ENCODE measurements at places on chromosomes 1 and 21.

- DNase-seq = no peak
These were observed 95.2 kb downstream of the KIF14 start for GRCh38 chr1:200525090-200525987.

GRCh38 chr1:73722055-73722454 lies 475.9 kb downstream of the LRRIQ3 start:
- no peak for DNase-seq

- DNase-seq = peak; percentile 6
These were observed 9.7 kb upstream of the UMODL1 start for GRCh38 chr21:42061195-42061985.

DNA sequence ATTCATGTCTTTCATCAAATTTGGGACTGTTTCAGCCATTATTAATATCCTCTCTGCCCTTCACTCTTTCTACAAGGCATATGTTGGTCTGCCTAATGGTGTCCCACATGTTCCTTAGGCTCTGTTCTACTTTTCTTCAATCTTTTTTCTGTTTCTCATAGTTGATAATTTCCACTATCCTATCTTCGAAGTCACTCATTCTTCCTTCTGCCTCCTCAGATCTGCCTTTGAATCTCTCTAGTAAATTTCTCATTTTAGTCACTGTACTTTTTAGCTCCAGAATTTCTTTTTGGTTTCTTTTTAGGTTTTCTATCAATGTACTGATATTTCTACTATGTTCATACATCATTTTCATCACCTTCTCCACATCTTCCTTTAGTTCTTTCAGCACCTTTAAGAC lies 20.0 kb upstream of the NIBAN1 start:
- no peak for DNase-seq

- DNase-seq = no peak
These were observed 212.7 kb downstream of the TRABD2B start for GRCh38 chr1:47784497-47784822.

GRCh38 chr21:43667191-43667904 lies 8.0 kb downstream of the RRP1B start:
- DNase-seq = no peak

DNA sequence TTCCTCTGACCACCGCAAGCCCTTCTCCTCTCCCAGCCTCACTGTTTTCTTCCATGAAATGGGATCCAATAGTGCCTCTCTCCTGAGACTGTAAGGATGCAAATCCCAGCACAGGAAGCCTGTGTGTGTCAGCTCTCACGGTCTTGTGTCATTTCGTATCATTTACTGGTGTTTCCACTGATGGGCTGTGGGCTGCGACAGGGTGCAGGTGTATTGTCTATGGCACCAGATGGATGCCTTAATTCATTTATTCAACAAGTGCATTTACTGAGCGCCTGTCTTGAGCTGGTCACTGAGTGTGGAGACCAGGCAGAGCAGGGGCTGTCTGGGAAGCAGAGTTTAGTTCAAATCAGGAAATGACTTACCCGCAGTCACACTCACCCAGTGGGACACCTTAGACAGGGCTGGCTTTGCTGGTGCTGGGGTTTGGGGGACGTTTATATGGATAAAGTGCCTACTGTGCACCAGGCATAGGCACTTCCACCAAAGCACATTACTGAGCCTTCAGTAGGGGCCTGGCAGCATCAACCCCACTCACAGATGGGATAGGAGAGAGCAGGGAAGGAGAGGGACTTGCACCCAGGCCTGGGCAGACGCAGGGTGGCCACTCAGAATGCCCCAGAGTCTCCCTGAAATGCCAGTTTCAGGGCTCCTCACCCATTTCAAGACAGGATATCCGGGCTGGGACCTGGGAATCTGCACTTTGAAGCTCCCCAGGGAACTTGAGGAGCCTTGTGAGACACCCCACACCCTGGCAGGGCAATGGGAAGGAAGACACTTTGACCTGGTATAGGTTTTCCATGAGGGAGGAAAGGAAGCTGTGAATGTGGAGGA lies 398.9 kb downstream of the MATN1 start:
- no peak for DNase-seq

- DNase-seq = no peak
These were observed 1.8 kb downstream of the CAP1 start for GRCh38 chr1:40042341-40042740.

- no peak for DNase-seq
These were observed 16.4 kb upstream of the GNL2 start for GRCh38 chr1:37612186-37612585.

- no peak for DNase-seq
These were observed 134.7 kb downstream of the KAZN start for GRCh38 chr1:14733048-14733778.

DNA sequence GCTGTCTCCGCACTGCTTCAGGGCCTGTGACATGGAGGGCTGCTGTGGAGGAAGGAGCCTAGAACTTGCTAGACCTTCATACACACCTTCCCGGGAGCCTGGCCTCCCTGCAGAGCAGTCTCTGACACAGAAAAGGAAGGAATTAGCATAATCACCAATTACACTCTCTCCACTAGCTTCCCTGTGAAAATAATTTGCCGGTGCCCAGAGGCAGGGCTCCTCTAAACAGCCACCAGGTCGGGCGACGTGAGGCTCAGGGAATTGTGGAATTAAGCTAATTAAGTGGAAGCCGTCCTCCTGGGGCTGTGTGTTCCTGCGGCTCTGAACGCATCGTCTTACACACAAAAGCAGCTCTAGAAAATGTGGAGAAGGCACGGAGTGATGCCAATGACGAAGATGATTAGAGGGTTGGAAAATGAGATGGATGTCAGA lies 82.6 kb downstream of the NENF start:
- DNase-seq = no peak

GRCh38 chr1:214236477-214236876 lies 44.5 kb upstream of the SMYD2 start:
- no peak for DNase-seq

- no peak for DNase-seq
These were observed 441.6 kb downstream of the NCAM2 start for GRCh38 chr21:21439761-21440160.

DNA sequence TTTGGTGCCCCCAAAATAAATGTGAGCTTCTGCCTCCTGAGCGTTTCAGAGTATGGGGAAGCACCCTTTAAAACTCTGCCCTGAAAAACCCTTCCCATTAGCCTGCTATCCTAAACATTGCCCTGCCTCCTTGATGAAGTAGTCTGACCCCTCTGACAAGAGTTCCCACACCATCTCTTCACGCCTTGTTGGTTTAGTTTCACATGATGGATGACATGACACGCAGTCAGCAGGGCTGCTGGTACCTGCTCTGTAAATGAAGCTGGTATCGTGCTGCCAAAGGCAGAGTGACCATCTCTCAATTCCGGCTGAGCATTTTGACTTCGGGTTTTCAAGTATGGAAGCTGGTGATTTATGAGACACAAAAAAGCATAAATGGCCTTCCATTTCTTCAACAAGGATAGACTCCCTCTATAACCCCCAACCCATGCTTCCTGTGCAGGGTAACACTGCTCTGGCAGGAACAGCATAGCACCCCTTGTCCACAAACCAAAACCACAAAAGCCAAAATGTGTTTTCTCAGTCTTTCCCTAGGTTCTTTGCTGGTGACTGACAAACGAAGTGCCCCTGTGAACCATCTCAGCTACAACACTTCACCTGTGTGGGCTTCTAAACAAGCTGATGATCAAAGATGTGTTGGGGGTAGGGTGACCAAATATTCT lies 444.6 kb downstream of the NUF2 start:
- DNase-seq = no peak

DNA sequence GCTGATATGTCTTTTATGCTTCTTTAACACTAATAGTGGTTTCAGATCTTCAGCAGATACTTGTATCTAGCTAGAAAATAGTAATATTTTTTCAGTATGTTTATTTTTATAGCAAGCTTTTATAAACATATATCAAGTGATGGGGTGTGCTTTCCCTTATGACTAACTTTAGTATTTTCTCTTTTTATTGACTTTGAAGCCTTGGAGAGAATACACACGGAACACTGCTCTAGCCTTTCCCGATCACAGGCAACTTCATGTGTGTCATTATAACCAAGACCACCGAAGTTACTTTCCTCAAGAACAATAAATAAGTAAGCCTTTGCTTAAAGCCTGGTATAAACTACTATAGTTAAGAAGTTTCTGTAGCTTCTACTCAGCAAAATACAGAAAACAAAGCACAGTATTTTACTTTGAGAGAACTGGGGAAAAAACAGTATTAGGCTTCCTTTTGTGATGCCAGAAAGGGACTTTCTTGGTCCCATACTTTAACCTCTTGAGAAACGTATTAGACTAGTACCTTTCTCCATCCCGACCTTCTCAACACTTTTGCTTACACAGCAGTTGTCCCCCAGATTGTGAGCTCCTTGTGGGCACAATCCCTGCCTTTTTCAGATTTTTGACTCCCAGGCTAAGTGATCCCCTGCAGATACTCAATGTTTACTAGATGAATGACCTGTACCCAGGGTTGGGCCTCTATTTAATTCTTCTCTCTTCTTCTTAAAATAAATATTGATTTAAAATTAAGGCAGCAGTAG lies 3.3 kb downstream of the ADSS2 start:
- DNase-seq = no peak

DNA sequence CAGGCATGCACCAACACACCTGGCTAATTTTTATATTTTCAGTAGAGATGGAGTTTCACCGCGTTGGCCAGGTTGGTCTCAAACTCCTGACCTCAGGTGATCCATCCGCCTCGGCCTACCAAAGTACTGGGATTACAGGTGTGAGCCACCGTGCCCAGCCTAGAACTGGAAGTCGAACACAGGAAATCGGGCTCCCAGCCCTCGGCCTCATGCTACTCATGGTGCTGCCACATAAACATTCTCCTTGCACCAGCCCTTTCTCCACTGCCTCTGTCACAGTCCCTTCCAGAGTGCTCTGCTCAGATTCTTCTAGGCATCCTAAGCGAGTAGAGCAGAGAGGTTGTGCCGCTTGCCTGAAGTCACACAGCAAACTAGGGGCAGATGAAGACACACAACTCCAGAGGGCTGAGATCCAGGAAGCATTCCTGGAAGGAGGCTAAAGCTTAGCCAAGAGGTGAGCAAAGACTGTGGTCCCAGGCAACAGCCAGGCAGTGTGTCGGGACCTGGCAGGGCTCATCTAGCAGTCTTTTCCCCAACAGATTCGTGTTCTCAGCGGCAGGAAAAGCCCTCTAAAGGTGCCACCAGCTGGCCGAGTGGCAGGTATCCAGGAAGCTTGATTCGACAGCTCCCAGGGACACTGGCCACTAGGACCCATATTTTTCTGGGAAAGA lies 29.6 kb upstream of the NPPB start:
- DNase-seq = no peak

DNA sequence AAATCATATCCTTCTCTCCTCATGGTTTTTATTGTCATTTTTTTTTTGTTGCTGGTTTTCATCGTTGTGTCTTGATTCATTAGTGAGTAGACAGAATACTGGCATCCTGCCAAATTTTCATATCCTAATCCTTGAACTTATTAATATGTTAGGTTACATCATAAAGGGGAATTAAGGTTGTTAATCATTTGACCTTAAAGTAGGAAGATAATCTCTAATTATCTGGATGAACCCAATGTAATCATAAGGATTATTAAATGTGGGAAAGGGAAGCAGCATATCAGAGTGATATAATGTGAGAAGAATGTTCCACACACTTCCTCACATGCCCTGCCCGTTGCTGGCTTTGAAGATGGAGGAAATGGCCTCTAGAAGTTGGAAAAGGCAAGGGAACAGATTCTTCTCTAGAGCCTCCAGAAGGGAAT lies 299.7 kb downstream of the HMCN1 start:
- DNase-seq = no peak

GRCh38 chr21:44024887-44025353 lies 12.8 kb downstream of the TRAPPC10 start:
- DNase-seq = no peak

DNA sequence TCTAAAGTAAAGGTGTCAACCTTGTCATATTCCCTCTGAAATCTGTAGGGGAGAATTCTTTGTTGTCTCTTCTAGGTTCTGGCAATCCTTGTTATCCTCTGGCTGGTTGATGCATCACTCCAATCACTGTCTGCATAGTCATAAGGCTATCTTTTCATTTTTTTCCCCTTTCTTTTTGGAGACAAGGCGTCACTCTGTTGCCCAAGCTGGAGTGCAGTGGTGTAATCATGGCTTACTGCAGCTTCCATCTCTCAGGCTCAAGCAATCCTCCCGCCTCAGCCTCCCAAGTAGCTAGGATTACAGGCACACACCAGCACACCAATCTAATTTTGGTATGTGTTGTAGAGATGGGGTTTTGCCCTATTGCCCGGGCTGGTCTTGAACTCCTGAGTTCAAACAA lies 12.9 kb downstream of the DPYD start:
- DNase-seq = no peak

DNA sequence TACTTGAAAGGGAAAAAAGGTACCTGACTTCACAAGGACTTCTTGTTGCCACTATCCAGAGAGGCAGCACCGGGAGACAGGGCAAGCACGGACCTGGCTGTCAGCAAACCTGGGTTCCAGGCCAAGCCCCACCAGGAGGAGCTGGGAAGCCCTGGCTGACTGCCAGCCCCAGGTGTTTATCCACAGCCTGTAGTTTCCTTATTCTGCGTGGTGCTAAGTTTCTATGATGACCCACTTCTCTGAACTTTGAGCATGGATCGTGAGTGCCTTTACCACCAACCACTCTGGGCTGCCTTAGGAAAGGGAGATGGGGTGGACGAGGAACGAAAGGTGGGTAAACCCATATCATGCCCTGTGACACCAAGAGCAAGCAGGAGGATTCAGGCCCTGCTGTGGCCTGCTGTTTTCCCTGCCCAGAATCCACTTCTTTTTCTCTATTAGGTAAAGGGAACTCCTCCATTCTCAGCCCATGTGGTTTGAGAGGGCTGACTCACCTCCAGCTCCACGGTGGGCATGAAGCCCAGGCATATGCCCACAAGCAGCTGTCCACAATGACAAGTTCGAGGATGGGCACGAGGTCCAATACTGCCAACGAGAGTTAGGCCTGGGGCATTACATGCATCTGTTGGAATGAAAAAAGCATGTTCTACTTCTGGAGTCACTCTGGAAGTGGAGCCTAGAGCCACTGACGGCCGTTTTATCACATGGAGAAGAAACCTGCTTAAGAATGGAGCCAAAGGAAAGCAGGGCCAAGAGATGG lies 20.3 kb downstream of the TSPAN2 start:
- no peak for DNase-seq

DNA sequence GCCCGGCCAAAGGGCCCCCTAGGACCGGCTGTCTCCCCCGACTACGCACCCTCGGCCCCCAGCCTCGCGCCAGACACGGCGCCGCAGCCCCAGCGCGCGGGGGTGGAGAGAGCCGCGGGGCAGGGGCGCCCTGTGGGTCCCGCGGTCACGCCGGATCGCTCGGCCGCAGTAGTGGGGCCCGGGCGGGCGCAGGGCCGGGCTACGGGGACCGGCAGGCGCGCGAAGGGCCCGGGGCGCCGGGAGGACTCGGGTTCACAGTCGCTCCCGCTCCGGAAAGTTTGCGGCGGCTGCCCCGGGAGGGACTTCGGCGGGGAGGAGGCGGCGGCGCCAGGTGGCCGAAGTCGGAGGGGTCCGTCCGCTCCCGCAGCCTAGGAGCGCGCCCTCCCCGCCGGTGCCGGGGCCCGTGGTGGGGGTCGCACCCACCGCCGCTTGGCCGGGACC lies 7.1 kb upstream of the ZNF669 start:
- no peak for DNase-seq

Data from stimulated activated CD4-positive, alpha-beta T cell treated with anti-CD3 and anti-CD28 coated beads, Interleukin-12 subunit alpha, Interleukin-12 subunit beta, amount 100 ng/mL, for 4 hours (primary cell).